ENCODE measurements at places on chromosomes 12 and 14.

DNA sequence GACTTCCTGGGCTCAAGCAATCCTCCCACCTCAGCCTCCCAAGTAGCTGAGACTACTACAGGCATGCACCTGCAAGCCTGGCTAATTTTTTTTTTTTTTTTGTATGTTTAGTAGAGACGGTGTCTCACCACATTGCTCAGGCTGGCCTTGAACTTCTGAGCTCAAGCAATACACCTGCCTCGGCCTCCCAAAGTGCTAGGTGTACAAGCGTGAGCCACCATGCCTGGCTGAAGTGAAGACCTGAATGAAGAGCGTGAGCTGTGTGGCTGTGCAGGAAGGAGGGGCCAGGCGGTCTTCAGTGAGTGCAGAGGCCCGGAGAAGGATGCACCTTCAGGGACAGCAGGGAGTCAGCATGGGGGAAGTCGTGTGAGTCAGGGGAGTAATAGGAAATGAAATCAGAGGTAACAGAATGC is 14.9 kb upstream of the NFKBIA start:
- DNase-seq: no peak

- DNase-seq: no peak
Measured at GRCh38 chr12:87155621-87156020, 873.6 kb downstream of the C12orf50 start.

DNA sequence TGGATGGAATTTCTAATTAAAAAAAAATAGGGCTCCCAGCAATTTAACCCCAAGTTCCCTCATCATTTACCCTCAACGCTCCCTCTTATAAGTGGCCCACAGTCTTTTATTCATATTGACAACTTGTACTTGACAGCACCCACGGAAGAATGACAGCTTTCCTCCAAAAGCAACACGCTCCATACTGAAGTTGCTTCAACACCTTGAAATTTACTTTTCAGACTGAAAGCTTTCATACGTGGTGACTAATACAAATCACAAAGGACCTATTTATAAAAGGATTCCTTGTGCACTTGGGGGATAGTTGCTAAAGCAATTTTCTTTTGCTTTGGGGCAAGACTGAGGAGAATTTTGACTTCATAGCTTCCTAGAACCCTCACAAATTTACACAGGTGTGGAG is 1629.4 kb upstream of the SEL1L start:
- DNase-seq: no peak

DNA sequence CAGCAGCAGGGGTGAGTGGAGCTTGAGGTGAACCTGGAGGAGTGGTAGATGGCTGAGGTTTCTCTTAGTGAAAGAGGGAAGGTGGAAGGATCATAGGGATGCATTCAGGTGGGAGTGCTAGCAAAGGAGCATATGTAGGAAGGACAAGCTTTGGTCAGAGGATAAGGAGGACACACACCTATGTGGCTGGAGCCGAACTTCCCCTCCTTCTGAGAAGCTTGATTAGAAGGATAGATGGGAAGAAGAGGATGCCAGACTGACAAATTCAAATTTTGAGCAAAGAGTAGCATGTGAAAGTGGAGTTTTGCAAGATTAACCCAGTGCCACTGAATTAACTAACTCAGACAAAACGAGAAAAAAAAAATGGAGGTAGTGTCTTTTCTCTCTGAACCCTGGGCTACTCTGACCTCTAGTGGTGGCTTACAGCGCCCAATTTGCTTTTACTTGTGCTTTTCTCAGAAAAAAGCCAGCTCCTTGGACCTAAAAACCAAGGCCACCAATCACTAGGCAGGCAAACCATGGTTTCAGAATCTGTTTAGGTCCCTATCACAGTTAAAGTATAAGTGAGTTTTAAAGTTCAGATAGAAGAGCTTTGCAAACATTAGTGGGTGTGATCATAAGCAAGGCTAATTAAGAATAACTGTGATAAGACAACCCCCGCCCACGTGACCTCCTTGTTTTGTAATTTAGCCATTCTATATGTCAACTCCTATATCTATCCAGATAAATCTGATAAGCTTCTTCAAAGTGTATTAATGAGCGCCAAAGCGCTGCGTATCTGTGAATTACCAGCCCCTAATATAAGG is 15.5 kb downstream of the EMP1 start:
- DNase-seq: no peak

GRCh38 chr12:59084511-59085375 is 164.4 kb upstream of the LRIG3 start:
- DNase-seq: no peak

- no peak for DNase-seq
Measured at GRCh38 chr14:52876311-52876710, 74.5 kb downstream of the FERMT2 start.

GRCh38 chr12:89927226-89927698 is 218.6 kb upstream of the ATP2B1 start:
- DNase-seq: no peak
